ENCODE measurements at places on chromosomes 5 and 9.

GRCh38 chr5:78757269-78758053 is 108.9 kb upstream of the LHFPL2 start:
- no peak for DNase-seq

DNA sequence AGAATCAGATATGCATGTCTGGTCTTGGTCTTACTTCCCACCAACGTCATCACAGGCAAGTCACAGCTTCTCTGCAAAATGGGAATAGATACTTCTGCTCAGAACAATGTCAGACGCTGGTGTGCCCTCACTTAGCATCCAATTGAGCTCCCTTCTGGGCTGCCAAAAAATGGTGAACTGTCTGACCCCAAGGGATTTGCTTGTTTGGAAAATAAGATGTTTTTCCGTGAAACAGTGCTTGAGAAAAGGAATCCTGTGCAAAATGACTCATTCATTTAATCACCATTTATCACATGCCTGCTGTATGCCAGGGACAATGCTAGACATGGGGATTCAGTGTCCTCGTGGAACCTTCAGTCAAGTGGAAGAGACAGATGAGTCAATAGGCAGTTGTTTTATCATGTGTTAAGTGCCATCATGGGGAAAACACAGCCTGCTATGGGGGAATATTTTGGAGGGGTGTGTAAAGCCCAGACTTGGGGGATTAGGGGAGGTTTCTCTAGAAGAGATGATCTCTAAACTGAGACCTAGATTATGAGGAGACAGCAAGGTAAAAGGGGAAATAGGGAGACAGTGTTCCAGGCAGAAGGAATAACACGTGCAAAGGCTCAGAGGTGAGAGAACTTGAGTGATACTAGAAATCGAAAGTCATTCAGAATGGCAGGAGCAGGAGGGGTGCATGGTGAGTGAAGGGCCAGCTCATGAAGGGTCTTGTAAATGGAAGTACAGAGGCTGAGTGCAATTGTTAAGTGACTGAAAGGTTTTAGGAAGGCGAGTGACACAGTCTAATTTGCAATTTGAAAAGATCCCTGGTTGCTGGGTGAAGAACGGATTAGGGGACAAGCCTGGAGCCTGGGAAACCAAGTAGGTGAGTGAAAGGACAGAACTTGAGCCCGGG is 3.9 kb downstream of the NIPAL4 start:
- no peak for DNase-seq

GRCh38 chr9:37715991-37716505 is 37.6 kb upstream of the TRMT10B start:
- no peak for DNase-seq

GRCh38 chr5:80191397-80191796 is 64.5 kb downstream of the SERINC5 start:
- no peak for DNase-seq

- peak; percentile 31 for DNase-seq
These were observed 156.3 kb downstream of the HMHB1 start for GRCh38 chr5:143968071-143968878.

DNA sequence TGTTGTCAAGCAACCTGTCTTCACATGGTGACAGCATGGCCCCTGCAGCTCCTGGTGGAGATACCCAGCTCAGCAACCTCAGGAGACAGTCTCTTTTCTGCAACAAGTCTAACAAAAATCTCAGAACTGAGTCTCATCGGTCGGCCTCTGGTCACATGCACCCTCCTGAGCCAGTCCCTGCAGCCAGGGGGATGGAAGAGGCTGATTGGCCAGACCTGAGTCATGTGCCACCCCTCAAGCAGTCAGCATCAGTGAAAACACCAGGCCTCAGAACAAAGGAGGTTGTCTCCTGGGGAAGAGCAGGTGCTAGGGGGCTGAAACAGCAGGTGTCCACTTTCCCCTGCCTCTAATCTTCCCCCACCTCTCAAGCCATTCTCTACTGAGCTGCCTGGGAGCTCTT is 54.4 kb downstream of the SMIM23 start:
- DNase-seq: no peak

DNA sequence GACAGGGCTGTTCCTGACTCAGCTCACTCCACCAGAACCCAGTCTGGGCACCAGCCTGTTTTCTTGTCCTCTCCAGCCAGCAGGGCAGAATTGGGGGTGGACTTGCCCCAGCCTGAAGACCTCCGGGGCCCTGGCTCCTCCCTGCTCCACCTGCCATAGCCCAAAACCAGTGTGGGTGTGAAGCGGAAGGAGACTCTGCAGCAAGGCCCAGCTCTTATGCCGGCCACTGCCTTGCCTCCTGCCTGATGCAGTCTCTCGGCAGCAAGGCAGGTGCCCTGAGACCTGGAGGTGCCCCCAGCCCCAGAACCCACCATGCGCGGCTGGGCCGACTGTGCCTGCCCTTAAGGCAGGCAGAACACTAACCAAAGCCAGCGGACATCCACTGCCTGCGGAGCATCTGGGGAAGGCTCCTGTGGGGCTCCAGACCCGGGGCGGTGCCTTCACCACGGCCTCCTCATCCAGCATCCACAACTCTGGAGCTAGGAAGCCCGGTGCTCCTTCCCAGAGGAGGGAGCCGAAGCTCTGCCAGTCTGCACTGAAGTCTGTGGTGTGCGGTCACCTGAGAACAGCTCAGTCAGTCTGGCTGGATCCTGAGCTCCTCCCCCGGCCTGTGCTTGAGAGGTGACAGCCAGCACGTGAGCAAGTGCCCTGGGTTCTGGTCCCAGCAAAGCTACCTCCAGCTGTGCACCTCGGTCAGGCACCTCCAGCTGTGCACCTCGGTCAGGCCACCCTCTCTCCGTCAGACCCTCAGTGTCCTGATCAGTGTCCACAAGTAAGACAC is 116.7 kb downstream of the ADAMTS2 start:
- DNase-seq: peak; percentile 22

GRCh38 chr5:31819926-31820516 is 181.1 kb downstream of the PDZD2 start:
- DNase-seq: no peak

All from D341Med (cell line).